Stimulated activated CD4-positive, alpha-beta T cell treated with anti-CD3 and anti-CD28 coated beads, Interleukin-15, amount 100 ng/mL, for 48 hours (primary cell): ENCODE measurements at places on chromosomes 4 and X.

- no peak for DNase-seq
Observed at GRCh38 chr4:48212165-48212564, 57.5 kb downstream of the TEC start.

- DNase-seq = no peak
Observed at GRCh38 chrX:73217621-73218020, 3.0 kb upstream of the NAP1L2 start.

DNA sequence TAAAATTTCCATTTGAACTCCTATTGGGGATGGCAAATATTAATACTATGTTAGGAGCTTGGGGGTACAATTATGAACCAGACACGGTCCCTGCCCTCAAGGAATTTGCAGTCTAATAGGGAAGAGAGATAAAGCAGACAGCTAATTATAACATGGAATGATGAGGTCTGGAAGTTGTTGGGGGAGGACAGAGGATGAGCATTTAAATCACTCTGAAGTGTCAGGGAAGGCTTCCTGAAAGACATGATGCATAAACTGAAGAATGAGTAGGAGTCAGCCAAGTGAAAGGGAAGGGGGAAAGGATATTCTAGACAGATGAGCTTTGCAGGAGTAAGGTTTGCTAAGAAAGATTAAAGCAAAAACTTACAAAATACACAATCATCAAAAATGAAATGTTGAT lies 15.9 kb downstream of the PLAC1 start:
- no peak for DNase-seq

DNA sequence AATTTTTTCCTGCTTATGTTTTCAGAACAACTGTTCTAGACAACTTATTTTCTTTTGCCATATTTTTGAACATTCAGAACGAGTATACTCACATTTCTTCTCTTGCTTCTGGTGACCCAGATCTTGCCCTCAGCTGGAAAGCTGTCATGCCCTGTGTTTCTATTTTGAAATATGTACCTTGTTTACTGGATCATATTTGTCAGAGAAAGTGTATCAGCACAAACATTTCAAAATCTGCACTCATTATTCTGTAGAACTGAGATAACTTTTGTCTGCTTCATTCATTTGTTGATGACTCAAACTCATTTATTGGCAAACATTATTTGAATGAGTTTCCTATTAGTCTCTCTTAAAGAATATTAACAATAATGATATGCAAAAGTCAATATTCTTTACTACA lies 46.2 kb upstream of the FAM9A start:
- no peak for DNase-seq

GRCh38 chrX:18649498-18649951 lies 22.4 kb downstream of the RS1 start:
- no peak for DNase-seq

DNA sequence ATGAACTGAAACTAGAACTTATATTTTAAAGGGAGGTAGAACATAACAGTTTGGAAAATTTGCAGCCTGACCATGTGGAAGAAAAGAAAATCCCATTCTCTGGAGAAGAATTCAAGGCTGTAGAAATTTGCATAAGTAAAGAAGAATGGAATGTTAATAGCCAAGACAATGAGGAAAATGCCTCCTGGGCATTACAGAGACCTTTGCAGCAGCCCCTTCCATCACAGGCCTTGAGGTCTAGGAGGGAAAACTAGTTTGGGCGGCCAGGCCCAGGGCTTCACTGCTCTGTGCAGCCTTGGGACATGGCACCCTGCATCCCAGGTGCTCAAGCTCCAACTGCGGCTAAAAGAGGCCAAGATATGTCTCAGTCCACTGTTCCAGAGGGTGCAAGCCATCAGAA lies 1506.8 kb downstream of the PCDH18 start:
- DNase-seq = no peak

- no peak for DNase-seq
Observed at GRCh38 chr4:56077676-56078075, 128.9 kb downstream of the CEP135 start.

DNA sequence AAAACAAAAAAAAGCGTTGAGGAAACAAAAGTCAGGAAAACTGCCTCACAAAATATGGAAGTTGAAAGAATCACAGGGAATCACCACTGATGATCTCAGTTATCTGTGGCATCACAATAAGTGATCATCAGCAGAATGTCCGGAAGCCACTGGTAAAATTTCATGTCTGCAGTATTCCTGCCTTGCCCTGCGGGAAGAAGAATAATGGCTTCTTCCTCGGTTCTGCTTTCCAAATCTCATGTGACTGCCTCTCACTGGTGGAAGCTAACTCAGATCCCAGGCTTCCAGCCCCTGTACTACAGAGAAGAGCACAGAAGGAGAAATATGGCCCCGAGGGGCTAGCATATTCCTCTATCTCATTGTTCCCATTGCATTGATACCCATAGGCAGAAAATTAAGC lies 12.7 kb upstream of the ZNF330 start:
- no peak for DNase-seq

DNA sequence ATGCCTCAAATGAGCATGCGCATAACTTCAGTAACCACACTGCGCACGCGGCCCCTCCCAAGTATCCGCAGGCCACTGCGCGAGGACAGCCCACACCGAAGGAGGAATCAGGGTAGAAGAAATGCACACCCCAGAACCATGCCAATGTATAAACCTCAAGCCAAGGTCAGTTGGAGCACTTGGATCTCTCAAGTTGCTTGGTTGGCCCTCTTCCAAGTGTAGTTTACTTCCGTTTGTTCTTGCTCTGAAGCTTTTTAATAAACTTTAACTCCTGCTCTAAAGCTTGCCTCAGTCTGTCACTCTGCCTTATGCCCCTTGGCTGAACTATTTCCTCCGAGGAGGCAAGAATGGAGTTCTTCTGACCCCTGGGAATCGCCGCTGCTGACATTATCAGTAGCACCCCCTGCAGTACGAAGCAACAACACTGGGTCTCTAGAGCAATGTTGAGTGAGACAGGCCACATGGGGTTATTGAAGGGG lies 22.0 kb upstream of the SPINK2 start:
- no peak for DNase-seq

DNA sequence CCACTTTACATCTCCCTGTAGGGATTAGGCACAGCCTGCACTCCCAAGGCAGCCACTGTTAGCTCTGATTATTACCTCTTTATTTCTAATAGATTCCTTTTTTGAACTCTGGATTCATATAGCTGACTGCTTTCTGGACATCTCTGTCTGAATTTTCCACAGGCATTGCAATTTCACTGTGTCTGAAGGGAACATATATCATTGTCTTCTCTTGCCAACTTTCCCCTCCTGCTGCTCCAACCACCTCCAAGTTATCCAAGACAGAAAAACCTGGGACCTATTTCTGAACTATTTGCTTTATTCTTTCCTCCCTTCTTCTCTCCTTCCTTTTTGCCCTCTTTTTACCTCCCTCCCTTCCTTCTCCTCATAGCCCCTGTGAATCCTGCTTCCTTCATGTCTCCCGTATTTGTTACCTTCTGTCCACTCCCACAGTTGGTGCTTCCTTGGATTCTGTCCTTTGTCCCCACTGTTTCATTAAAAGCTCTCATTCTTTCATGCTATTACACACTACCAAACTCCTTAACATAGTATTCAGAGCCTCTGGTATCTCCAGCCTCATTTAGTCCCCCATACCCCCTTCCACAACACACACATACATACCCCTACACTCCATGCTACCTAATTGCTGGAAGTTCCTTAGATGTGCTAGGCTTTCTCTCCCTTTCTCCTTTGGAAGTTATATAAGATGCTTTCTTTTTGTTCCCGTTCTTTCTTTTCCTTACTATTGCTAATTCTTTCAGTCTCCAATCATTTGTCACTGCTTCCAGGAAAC lies 34.7 kb downstream of the FGF2 start:
- no peak for DNase-seq

DNA sequence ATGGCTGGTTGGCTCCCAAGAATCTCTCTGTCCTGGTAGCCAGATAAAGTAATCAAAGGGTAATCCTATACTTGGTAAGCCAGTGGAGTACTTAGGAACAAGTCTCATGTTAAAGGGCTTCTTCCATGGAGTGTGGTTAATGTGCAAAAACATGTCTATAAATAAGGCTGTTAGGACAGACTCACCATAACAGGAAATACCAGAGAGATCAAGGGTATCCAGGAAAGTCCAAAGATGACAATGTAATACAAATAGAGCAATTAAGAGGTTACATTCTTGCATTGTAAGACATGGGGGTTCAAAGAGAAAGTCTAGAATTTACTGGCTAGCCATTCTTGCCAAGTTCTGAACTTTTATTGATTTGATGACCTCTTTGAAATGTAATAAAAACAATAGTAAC lies 61.9 kb upstream of the ZCCHC13 start:
- no peak for DNase-seq

- no peak for DNase-seq
Observed at GRCh38 chr4:183635741-183636140, 23.2 kb downstream of the RWDD4 start.

- DNase-seq = no peak
Observed at GRCh38 chr4:158722291-158722916, 792 bp downstream of the PPID start.
